NCI-H510A (cell line): ENCODE measurements at places on chromosomes 13 and 19.

DNA sequence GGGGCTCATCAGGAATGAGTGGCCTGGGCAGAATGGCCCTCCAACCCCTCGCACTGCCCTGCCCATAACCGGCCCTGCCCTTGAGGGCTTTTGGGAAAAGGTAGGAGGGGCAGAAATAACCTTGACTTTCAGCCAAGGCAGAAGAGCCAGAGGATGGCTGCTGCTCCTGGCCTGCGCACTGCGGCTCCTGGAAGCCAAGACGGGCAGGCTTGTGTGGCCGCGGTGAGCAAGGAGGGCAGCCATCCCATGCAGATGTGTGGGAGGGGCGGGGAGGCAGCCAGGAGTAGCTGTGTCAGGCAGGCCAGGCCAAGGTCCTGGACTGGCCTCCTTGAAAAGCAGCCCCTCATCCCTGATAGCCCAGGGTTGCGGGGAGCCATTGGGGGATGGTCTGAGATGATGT is 57.6 kb upstream of the URI1 start:
- DNase-seq, result no peak

- no peak for DNase-seq
These were observed 280.3 kb downstream of the POU4F1 start for GRCh38 chr13:78323040-78323439.

DNA sequence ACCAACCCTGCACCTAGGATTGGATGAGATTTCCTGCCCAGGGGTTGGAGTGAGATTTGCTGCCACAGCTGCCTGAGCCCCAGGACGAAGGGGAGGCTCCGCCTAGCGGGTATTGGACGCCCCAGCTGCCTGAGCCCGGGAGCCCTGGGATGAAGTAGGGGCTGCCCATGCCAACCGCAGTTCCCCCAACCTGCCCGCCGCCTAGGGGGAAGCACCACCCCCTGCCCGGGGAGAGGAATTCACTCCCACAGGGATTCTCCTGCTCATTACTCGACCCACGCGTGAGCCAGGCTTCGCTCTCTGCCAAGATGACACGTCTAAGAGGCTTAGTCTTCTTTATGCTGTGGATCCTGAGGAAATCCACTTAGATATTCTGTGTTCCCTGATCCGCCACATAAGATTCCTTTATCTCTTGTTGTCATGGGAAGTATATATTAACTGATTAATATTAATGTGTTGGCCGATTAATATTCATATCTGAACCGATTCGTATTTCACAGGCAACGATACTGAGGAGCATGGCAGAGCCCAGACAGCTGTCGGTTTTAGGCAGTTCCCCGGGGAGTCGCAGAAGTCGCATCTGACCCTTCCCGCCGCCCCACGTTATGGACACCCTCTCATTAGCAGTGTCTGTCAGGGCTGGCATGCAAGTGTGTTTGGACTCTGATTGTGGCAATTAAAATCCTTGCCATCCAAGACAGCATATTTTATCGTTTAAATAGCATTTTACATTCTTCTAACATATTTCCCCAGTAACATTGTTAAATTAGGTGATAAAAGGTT is 44.5 kb upstream of the KCTD15 start:
- no peak for DNase-seq

DNA sequence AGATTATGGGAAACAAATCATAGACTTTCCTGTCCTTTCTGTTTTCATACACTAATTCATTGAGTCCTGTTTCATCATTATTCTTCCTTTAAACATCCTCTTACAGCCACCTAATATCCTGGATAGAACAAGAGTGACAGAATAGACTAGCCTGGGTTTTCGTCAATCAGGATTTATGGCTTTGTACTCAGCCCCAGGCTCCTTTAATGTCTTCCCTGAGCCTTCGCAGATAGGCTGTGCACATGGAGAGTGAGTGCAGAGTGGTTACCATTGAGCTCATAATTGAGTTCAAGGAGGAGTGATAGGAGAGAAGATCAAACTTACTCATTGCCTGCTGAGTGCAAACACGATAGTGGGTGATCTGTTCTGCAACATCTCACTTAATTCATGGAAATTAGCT is 304.9 kb downstream of the TDRD3 start:
- no peak for DNase-seq

GRCh38 chr13:82681535-82681934 is 1200.7 kb downstream of the SLITRK1 start:
- no peak for DNase-seq

- DNase-seq, result no peak
These were observed 368.0 kb upstream of the SGCG start for GRCh38 chr13:22812793-22813192.
